Left colon (tissue), 2 donors: ENCODE measurements at places on chromosomes 16 and 17.

GRCh38 chr16:9055115-9055514 lies 36.3 kb upstream of the HAPSTR1 start:
- no peak for DNase-seq

DNA sequence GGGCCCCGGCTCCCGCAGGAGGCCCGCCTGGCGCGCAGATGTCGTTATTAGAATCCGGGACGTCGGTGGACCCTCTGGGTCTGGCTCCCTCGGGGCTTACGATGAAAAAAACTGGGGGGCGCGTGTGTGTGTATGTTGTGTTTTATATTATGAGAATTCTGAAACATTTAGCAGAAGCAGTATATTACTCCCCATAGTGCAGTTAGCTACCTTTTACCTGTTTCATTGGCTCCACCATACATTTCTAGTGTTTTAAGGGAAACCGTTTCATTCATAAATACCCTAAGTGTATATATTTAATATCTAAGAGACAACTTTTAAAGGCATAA lies 486 bp upstream of the DNAJA2 start:
- DNase-seq: no peak

DNA sequence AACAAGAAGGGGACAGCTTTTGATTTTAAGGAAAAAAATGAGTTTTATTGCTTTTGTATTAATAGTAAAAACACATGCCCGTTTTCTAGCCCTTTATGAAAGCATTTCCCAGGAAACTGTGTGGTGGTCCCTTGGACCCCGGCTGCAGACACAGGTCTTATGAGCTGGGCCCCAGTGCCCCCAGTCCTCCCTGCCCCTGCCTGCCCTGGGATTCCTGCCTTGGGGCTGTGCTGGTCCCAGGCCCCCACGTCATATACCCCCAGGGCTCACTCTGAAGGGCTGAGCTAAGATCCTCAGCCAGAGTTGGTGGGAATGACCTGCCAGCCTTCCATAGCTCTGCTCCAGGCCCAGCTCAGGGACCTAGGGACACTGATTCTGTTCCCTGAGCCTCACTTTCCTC lies 30.8 kb downstream of the GINS2 start:
- DNase-seq: no peak

GRCh38 chr17:61306003-61306402 lies 93.6 kb upstream of the TBX2 start:
- DNase-seq: no peak

DNA sequence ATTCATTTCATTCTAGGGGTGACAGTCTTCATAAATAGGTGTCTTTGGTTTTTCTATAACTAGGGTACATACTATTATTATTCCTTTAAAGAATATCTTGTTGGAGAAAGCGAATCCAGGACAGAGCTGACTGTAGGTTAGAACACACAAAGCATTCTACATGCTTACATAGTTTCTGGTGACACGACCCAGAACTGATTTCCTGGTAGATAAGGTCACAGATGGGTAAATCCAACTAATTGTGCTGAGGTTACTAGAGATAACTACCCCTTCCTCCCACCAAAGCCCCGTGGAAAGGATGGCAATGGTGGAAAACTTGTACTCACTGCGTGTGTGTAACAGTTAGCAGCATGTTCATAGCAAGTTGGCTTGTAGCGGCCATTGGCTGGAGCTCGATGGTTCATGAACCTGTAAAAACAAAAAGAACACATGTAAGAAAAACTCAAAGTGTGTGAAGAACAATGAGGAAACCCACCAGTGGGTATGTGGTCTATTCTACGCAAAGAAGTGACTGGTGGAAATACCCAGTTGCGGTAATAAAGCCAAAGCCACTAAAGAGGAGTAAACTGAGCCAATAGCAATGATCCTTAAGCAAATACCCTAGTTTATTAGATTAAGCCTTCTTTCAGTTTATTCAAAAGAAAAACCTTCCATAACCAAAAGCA lies 7.7 kb downstream of the MMD start:
- DNase-seq: no peak
